NCI-H1105 treated with DMSO at 0.1 percent for 48 hours (cell line): ENCODE measurements at places on chromosomes 16 and 17.

DNA sequence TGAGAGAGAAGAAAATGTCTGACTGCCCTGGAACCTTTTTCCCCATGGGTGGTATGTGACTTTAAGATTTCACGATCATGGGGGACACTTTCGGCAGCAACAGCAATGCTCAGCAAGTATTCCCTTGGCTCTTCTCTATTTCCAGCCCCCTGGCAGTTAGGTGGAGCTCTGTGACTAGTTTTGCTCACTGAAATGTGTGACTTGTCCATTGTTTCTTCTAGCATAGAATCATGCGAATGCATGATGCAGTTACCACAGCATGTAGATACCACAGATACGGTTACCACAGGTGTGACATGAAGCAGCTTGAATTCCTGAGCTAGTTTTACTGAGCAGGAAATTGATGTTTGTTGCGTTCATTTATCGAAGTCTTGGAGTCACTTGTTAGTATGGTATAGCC, 1034.5 kb upstream of the EEF2KMT start:
- DNase-seq, result no peak

- no peak for DNase-seq
Observed at GRCh38 chr17:48725288-48726064, 2.5 kb downstream of the PRAC2 start.

GRCh38 chr17:28719021-28719433, 758 bp upstream of the RPL23A start:
- DNase-seq, result no peak

- DNase-seq, result no peak
Observed at GRCh38 chr16:79012671-79013434, 587.7 kb downstream of the MAF start.

GRCh38 chr17:65065906-65066305, 9.4 kb upstream of the GNA13 start:
- no peak for DNase-seq

DNA sequence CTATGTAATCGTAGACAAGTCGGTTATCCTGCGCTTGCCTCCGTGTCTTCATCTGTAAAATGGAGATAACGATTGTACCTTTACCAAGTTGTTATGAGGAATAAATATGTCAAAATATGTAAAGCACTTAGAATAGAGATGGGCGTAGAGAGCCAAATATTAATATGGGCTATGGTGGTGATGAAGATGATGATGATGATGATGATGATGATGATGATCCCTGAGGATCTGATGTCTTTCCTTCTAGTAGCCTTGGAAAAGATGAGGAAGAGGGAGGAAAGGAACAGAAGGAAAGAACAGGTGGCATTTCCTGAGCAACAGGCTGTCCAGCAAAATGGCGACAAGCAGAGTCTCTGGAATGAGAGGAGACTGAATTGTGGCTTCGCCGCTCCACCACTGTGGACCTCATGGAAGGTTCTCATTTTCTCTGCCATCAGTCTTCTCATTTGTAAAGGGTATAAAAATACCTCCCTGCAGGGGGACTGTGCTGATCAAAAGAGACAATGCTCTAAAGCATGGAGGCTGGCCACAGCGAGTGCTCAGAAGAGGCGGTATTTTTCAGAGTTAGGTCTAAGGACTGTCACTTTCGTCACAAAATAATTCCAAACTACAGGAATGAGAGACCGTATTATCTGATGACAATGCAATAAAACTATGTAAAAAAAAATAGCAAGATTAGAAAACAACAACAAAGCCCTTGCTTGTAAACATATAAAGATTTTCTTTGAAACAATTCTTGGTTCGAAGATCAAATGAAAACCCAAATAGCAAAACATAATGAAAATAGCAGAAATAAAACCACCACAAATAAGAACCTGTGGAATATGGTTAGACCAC, 17.2 kb upstream of the RCVRN start:
- no peak for DNase-seq

DNA sequence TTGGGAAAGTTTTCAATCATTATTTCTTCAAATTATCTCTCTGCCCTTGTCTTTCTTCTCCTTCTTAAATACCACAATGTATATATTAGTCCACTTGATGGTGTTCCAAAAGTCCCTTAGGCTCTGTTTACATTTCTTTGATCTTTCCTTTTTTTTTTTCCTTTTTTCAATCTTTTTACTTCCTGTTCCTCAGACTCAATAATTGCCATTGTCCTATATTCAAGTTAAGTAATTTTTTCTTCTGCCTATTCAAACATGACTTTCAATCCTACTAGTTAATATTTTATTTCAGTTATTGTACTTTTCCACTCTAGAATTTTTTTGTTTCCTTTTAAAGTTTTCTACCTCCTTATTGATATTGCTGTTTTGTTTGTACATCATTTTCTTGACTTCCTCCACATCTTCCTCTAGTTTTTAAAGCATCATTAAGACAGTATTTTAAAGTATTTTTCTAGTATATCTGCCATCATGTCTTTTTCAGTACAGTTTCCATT, 15.8 kb upstream of the UQCRC2 start:
- no peak for DNase-seq

DNA sequence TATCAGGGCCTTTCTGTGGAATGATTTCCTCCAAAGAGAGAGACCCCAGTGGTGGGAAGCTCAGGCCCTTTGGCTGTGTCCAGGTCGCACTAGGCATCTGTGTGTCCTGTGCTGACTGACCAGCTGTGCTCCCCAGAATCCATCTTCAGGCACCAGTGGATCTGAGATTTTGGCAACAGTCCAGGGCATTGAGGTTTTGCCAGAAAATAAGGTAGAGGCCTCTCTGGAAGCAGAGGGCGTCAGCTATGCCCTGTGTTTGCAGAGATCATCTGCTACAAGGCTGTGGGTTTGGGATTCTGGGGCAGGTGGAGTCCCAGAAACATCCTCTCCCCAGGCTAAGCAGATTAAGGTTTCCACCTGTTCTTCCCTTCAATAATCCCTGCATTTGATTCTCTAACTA, 57.5 kb upstream of the TOB1 start:
- DNase-seq, result peak; percentile 24

GRCh38 chr16:79201436-79201835, 399.1 kb downstream of the MAF start:
- no peak for DNase-seq
